Activated B cell treated with CpG ODN at 0.5 μM for 24 hours (primary cell): ENCODE measurements at places on chromosomes 13 and 19. TPM values are rescaled to one million over a fixed set of nuclear protein-coding genes. Genes with fewer than 3 reads are reported as not detected.

DNA sequence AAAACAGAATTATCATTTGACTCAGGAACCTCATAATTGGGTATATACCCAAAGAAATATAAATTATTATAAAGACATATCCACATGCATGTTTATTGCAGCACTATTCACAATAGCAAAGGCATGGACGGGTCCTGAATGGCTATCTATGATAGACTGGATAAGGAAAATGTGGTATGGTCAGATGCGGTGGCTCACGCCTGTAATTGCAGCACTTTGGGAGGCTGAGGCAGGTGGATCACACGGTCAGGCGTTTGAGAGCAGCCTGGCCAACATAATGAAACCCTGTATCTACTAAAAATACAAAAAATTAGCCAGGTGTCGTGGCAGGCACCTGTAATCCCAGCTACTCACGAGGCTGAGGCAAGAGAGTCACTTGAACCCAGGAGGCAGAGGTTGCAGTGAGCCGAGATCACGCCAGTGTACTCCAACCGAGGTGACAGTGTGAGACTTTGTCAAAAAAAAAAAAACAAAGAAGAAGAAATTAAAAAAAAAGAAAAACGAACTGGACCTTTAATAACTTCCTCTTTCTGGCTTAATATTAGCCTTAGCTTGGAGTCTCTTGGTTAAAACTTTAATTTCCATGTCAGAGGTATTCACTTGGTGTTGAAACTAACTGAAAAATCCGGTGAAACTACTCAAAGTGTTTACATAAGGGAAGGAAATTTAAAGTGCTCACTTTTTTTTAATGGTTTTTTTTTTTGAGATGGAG lies 104.4 kb downstream of the ZNF486 start:
- DNase-seq: no peak

GRCh38 chr13:41985788-41986508 lies 25.0 kb upstream of the VWA8 start:
- no peak for DNase-seq

- DNase-seq: no peak
Observed at GRCh38 chr13:26132756-26133155, 80.9 kb upstream of the SHISA2 start.

DNA sequence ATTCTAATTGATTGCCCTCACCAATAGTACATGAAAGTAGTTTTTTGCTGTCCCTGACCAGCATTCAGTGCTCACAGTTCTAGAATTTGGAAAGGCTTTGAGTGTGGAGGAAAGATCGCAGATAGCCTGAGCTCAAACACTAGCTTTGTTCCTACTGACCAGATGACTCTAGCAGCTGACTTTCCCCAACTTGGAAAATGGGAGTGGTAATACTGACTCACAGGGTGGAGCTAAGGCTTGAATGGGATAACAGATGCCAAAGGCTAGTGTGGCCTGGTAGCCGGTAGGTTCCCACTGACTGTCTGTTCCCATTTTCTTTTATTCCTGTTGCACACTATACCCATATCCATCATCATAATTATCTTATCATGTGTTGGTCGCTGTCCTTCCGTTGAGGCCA lies 3.7 kb downstream of the ZSCAN22 start:
- no peak for DNase-seq

NLRP9 gene
- total RNA-seq: not detected in 2 replicates

CYP4F11 gene
- not detected in 2 replicates for total RNA-seq

GRCh38 chr13:75231235-75231634 lies 250.7 kb downstream of the TBC1D4 start:
- no peak for DNase-seq

DNA sequence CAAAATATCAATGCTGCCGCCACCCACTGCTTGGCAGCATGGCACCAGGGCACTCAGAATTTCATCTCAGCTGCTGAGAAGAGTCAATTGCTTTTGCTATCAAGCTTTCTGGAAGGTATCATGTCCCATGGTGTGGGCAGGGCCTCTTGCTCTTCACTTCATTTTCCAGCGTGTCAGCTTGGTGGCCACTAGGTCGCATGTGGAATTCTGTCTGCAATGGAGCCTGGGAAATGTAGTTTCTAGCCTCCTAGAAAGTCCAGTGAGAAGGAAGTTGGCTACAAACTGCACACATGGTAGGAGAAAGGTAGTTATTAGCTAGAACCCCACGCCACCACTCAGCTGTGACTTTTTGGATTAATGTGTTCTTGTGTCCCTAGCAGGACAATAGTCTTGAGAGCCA lies 105.3 kb downstream of the MYO16 start:
- DNase-seq: no peak

DNA sequence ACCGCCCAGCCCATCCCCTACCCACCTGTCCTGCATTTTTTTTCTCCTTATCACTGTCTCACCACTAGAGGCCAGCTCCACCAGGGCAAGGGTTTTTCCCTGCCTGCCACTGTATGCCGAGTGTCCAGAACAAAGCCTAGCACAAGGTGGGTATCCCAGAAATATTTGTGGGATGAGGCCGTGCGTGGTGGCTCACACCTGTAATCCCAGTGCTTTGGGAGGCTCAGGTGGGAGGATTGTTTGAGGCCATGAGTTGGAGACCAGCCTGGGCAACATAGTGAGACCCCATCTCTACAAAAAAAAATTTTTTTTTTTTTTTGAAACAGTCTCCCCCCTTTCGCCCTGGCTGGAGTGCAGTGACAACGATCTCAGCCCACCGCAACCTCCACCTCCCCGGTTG lies 2.9 kb upstream of the MRI1 start:
- no peak for DNase-seq

ZNF227 gene
- total RNA-seq: 33.1 and 36.9 TPM in 2 replicates

DNA sequence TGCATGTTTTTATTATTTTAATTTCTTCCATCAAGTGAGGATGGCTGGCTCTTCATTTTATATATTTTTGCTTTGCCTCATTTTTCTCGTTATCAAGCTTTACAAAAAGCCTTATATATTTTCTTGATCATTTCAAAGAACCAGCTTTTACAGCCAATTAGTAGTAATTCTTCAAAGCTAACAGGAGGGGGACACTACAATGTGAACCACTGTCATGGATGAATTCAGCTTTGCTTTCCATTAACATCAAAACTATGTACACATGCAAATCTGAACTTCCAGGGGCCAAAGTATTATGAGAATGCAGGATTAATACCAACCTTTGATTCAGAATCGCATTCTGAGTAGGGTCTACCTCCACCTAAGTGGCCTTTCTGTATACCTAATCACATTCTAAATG lies 11.1 kb downstream of the UQCRFS1 start:
- DNase-seq: no peak

- DNase-seq: no peak
Observed at GRCh38 chr19:41944336-41944735, 14.8 kb downstream of the RABAC1 start.

ZNF835 gene
- 5.5 and 5.7 TPM in 2 replicates for total RNA-seq
